NCI-H748 treated with DMSO at 0.1 percent for 48 hours (cell line): ENCODE measurements at places on chromosomes 3 and 15.
A peak's percentile ranks its signal among the peaks of the same experiment; 100 is the strongest.

DNA sequence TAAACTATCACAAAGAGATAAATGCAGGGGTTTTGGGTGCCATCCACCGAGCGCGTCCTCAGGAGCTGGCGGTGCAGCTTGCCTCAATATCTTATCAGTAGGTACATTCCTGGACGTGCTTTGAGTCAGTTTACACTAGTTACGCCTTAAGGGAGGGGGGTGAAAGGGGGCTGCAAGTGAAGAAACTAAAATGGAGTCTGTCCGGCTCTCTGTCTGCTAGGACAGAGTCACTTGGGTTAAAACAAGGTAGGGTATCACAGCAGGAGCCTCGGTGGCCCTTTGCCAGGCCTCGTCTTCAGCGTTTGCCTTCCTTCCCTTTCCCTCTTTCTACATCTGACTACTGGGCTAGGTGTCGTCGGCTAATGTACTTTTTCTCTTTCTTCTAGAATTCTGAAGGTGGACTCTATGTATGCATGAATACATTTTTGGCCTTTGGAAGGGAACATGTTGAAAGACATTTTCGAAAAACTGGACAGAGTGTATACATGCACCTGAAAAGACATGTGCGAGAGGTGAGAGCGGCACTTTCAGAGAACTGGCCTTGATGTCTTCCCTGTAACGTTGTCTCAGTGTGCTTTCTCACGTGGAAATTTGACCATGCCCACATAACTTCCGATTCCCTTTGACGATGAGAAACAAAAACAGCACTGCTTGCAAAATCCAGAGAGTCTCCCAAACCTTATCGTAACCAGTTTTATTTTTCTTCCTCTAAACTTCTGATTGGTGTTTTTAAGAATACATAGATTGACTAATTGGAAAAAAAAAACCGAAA, 28.8 kb downstream of the USP13 start:
- DNase-seq = no peak

- no peak for DNase-seq
These were observed 16.8 kb upstream of the CLDN16 start for GRCh38 chr3:190371152-190371551.

DNA sequence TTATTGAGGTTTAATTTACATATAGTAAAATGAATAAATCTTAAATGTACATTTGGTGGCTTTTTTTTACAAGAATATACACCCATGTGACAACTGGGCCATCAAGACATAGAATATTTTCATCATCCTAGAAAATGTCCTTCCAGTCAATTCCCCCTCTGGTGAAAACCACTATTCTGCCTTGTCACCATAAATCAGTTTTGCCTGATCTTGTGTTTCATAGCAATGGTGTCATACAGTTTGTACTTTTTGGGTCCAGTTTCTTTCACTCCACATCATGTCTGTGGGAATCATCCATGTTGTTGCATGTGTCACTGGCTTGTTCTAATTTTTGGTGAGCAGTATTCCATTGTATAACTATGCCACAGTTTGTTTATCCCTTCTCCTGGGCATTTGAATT, 133.1 kb downstream of the PDCD6IP start:
- no peak for DNase-seq

DNA sequence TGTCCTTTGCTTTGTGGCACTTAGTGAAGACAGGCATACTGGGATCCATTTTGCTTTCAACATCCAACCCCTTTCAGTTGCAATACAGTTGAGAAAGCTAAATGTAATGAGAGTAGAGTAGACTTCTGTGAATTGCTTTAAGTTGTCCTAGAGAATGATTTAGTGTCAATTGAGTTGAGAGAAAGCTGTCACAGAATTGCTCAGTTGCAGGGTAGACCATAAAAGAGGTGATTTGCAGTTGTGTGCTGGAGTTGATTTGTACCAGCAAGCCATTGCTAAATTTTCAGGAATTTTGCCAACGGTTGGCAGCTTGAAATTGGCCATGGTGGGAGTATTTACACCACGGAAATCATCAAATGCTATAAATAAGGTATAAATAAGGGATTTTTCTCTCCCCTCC, 2.2 kb downstream of the ABHD5 start:
- DNase-seq = no peak

GRCh38 chr3:172918165-172918564, 167.6 kb downstream of the ECT2 start:
- peak; percentile 83 for DNase-seq
